ENCODE measurements at places on chromosomes 3 and 15. TPM values are rescaled to one million over a fixed set of nuclear protein-coding genes. Genes with fewer than 3 reads are reported as not detected.

- DNase-seq, result no peak
Observed at GRCh38 chr15:49706805-49707204, 86.0 kb downstream of the DTWD1 start.

DNA sequence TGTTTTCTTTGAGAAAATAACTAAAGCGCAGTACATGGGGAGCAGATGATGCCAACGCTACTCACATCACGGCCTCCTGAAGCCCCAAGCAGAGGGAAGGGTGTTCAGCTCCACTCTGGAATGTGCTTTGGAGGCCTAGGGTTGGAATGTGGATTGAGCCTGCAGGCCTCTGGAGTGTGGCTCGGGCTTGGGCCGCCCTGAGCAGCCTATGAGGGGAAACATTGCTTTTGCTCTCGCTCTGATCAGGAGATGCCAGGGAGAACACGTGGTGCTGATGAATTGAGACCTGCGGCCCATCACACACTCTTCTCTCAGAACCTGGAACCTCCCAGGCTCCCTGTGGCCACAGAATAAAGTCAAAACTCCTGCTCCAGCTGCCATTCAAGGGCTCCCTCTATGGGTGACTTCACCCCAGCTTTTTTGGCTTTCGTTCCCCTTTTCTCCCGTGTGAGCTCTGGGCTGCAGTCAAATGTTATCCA is 23.3 kb downstream of the CCDC13 start:
- DNase-seq, result no peak

Gene RLBP1
- not detected for total RNA-seq

Gene SEMA6D
- 2.0 TPM for total RNA-seq
